Left renal pelvis (tissue), 4 donors: ENCODE measurements at places on chromosomes 3 and 15. TPM values are rescaled to one million over a fixed set of nuclear protein-coding genes. Genes with fewer than 3 reads are reported as not detected.
A peak's percentile ranks its signal among the peaks of the same experiment; 100 is the strongest.

GRCh38 chr15:100931143-100931890 is 12.2 kb downstream of the LRRK1 start:
- no peak for DNase-seq

- DNase-seq = no peak
These were observed 4.8 kb upstream of the BCL6 start for GRCh38 chr3:187750006-187750512.

DNA sequence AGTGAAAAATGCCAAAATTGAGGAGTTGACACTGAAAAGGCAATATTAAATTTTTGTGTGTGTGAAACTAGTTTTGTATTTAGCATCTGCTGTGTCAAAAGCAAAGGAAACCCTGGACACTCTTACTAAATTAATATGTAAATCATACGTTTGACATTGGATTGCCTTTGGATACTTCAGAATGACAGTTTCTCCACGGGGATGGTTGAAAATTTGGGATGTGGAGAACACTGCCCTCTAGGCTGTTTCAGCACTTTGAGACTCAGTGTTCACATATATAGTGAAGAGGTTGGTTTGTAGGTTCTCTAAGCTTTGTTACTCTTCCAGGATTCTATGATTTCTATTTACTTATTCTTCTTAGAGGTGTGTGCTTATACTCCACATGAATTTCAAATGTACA is 3.0 kb downstream of the ROBO2 start:
- DNase-seq = no peak

- no peak for DNase-seq
These were observed 816.3 kb upstream of the SEMA6D start for GRCh38 chr15:46901001-46901400.

DNA sequence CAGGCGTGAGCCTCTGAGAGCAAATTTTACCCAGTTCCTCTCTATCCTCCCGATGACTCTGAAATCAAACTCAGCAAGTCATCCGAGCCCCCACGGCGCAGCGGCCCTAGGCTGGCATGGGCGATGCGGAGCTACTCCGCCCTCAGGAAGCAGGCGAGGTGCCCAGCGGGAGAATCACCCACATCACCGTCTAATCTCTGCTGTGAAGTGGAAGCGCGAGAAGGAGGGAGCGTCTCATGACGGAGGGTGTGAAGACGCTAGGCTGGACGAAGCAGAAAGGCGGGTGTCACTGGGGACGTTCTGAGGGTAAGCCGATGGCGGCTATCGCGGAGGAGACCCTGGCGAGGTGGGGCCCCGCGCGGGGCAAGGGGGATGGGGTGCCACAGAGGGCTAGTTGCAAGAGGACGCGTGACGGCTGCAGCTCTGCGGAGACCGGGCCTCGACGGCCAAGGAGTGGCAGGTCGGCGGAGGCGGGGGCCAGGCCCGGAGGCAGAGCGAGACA is 9.1 kb upstream of the GNAI2 start:
- no peak for DNase-seq

- DNase-seq = no peak
These were observed 67.8 kb downstream of the THRB start for GRCh38 chr3:24426896-24427295.

DNA sequence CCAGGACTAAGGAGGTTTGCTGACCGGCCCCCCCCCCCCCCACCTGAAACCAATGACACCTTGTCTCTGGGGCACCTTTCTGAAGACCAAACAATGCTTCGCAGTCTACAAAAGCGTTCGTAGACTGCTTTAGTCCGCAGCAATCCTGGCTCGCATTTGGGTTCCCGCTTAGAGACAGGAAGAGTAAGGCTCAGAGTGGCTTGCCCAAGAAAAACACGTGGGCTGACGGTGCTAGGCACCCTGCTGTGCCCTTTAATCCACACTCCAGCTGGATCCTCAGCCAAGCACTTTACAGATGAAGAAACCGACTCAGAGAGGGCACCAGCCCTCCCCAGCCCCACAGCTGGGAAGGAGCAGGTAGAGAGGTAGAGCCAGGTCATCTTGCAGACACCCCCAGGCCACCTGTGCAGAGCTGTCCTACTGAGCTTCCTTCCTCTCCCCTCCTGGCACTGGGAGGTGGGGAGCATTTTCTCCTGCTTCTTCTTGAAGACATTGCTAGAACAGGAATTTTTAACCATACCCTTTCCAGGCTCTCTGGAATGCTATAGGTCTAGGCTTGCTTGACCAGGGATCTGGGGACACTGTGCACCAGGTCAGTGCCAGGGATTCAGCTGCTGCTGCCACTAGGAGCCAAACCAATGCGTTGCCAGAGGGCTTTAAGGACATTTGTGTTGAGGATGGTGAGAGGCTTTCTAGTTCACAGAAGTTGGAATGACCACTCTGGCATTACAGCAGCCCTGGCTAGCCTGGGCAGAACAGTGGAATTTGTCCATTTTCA is 1.0 kb upstream of the KLF15 start:
- no peak for DNase-seq

GRCh38 chr3:187669675-187670504 is at the start of gene SST:
SST (minus strand) TSS chr3:187670394; CDS start chr3:187670291, 103 bp downstream.
- DNase-seq = peak; percentile 54

DNA sequence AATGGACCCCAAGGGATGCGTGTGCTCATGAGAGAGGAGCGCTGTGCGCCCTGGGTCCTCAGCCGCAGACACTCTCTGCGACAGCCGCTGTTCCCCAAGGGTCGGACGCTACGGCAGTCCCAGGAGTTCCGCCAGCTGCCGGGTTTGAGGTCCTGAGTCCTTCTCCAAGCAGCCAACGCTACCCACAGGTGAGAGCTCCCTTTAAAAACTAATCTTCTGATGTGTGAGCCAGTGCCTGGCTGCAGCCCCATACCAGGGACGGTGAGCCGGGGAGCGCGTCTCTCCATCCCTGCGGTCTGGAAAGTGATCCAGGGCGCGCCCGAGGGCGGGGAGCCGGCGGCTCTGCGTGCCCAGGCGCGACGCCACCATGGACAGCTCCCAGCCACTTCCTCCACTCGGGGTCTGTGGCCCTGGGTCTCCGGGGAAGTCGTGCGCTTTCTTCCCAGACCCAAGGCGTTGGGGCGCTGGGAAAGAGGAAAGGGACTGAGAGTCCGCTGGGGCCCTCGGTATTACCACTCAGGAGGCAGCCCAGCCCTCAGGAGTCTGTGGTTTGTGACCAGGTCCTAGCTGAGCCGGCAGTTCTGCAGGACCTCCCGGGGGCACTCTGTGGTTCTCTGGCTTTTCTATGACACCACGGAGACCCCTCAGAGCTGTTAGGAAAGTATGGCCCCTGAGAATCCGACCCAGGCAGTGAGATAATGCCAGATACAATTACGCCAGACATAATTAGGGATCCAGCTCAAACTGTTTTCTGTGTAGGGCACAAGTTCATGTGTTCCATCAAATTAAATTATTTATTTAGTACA is 1.4 kb downstream of the CEMIP start:
- DNase-seq = peak; percentile 57

Gene PLOD2
- polyA plus RNA-seq = 67.4 TPM

Gene ALDH1A2
- polyA plus RNA-seq = 281 TPM

Gene FANCD2OS
- not detected for polyA plus RNA-seq

Gene CDC25A
- polyA plus RNA-seq = 8.4 TPM

Gene EFCC1
- polyA plus RNA-seq = 1.1 TPM

Gene CDHR4
- polyA plus RNA-seq = not detected
